ENCODE measurements at places on chromosomes 16 and 17.

- no peak for DNase-seq
Measured at GRCh38 chr17:82242977-82243647, 14.3 kb downstream of the SLC16A3 start.

GRCh38 chr16:88691924-88692560 lies 5.7 kb upstream of the SNAI3 start:
- DNase-seq: no peak

DNA sequence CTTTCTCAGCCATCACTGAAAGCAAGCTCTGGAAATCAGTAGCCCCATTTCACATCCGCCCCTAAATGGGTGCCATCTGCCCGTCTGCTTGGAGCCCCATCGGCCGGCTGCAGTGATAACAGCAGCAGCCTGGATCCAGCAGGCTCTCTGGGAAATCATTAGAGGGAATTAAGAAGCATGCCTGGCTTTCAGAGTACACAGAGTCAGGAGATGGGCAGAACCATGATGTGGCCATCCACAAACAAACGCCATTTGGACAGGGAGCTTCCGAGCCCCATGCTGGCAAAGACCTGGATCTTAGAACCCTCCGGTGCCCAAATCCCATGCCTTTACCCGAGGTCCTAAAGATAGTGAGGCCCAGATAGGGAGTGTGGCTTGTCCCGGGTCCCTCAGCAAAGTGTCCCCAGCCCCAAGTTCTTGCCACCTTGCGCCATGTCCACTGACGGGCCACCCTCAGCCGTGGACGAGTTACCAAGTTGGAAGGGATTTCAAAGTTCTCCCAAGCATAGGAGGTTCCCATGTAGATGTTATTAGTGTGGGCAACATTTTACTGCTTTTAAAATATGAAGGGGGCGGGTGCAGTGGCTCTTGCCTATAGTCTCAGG lies 1.0 kb upstream of the LITAF start:
- no peak for DNase-seq

DNA sequence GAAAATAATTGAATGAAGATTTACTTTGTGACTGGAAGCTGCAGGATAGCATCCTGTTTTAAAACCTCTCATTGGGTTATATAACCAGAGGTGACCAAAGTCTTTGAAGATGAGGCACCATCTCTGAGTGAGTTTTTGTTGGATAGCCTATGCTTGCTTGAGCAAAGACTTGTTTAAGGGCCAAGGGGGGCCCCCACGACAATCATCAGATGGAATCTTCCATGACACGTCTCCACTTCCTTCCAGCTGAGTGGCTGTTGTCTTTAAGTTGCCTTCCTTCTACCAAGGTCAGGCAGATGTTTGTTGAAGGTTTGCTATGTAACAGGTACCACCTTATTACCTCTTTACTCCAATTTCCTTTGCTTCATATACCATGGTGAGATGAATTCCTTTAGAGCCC lies 188.8 kb downstream of the PRKCA start:
- no peak for DNase-seq

- no peak for DNase-seq
Measured at GRCh38 chr17:21005367-21005766, 37.4 kb downstream of the USP22 start.

DNA sequence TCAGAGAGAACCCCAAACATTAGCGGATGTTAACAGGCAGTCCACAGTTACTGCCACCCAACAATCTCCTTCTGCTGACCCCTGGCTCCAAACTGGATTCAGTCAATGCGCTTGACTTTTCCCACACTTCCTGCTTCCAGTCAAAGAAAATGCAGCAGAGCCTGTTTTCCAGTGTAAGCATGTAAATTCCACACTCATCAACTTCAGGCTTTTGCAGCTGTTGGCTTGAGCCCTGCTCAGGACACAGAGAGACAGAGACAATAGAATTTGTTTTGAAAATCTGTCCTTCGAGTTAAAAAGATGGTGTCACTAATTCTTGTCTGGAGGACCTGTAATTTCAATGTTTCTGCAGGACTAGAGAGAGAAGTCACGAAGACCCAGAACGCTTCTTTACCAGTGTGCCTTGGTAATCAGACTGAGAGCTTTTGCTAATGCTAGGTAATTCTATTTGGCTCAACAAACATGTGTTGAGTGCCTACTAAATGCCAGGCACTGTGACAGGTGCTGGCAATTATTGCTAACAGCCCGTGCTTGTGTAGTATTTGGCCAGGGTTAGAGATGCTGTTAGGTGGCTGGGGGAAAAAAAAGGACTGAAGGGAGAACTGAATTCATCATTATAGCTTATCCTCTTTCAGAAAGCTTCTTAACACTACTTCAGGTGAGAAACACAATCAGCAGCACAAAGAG lies 32.5 kb downstream of the HOXB1 start:
- no peak for DNase-seq

- no peak for DNase-seq
Measured at GRCh38 chr16:59205403-59205802, 471.3 kb upstream of the GOT2 start.

DNA sequence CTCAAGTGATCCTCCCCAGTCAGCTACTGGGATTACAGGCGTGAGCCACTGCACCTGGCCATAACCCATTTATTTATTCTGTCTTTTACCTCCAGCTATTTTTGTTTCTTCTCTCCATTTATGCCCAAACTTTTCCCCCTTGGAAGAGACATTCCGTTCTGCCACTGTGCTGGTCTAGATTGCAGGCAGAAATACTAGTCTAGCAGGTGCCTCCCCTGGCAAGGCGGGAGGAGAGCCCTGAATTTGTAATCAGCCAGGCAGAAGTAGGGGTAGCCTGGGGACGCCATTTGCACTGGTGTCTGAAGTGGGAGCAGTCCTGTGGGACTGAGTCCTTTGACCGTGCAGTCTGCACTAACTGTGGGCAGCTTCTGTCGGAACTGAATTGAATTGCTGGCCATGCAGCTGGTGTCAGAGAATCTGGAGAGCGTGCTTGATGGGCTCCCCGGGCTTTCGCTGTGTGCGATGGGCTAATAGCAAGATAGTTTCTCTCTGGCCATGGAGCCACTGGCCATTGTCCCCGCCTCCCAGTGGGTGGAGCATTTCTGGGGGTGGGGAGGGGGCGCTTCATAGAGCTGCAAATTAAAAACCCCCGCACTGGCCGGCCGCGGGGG lies 31.5 kb upstream of the LITAF start:
- DNase-seq: no peak

DNA sequence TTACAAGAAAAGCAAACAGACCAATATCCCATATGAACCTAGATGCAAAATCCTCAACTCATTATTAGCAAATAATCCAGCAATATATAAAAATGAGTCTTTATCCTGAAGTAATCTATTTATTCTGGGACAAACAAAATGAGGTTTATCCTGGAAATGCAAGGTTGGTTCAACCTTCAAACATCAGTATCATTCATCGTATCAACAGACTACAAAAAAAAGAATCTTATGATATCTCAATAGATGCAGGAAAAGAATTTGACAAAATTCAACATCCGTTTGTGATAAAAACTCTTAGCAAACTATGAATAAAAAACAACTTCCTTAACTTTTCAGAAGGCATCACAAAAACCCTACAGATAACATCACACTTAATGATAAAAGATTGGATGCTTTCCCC lies 18.4 kb upstream of the BAIAP2 start:
- DNase-seq: no peak

DNA sequence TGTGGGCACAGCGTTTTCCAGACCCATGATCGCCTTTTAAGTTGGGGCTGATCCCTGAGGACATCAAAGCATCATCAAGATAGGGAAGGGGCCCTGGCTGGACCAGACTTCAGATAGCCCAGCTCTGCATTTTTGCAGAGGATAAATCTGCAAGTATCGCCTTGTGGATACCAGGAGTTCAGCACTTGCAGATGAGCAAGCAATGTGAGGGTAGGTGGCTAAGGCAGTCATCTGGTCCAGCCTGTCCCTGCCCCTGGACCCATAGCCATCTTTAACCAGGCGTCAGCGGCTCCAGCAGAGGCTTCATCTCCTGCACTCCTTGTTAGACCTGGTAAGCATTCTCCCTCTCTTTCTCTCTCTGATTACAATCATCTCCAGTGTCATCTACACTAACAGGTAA lies 9.0 kb upstream of the MRPS23 start:
- DNase-seq: no peak

GRCh38 chr17:54900457-54901229 lies at the start of gene TOM1L1:
Gene TOM1L1, plus strand, starts transcription at chr17:54900852. Its CDS starts 14 bp downstream, at chr17:54900866.
- peak; percentile 23 for DNase-seq

GRCh38 chr16:12639044-12639443 lies 164.6 kb downstream of the CPPED1 start:
- DNase-seq: no peak

DNA sequence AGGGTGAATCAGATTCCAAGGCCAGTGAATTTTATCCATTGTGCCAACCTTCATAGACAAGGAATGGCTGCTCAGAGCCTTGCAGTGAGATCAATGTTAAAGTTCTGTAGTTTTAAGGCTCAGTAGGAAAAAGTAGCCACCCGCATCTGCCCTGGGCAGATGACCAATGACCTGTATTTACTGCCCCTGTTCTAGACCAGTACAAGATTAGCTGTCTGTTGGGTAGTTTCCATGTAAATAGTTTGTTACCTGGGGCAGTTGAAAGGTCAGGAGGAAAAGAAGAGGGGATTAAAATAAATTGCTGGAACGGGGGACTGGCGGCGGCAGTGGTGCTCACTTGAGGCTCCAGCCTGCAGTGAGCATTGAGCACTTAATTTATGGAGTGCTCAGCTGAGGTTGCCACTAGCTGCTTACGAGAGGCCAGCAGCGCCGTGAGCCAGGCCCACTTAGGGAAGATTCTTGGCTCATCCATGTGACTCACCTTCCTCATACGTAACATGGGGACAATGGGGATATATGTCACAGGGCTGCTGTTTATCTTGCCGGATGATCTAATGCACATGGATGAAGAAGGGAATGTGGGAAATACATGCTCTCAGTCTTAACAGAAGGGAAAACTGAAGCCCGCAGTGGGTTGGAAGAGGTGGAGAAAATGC lies 10.7 kb upstream of the NOS2 start:
- DNase-seq: no peak

DNA sequence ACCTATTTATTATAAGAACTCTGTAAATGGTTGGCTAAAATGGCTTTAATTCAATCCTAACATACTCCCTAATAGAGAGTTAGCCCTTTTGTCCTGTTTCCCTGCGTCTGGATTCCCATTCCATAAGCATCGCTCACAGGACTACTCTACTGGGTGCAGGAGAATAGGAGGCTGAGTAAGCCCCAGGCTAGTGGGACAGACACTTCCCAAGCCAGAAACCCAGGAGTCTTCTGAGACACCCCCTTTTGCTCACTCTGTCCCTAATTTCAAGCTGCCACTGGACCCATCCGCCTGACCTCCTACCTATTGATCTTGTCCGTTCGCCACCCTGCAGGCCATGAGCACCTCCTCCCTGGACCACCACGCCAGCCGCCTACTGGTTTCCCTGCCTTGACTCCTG lies 16.7 kb upstream of the TOB1 start:
- no peak for DNase-seq

GRCh38 chr16:81480606-81481206 lies 36.1 kb downstream of the CMIP start:
- no peak for DNase-seq

DNA sequence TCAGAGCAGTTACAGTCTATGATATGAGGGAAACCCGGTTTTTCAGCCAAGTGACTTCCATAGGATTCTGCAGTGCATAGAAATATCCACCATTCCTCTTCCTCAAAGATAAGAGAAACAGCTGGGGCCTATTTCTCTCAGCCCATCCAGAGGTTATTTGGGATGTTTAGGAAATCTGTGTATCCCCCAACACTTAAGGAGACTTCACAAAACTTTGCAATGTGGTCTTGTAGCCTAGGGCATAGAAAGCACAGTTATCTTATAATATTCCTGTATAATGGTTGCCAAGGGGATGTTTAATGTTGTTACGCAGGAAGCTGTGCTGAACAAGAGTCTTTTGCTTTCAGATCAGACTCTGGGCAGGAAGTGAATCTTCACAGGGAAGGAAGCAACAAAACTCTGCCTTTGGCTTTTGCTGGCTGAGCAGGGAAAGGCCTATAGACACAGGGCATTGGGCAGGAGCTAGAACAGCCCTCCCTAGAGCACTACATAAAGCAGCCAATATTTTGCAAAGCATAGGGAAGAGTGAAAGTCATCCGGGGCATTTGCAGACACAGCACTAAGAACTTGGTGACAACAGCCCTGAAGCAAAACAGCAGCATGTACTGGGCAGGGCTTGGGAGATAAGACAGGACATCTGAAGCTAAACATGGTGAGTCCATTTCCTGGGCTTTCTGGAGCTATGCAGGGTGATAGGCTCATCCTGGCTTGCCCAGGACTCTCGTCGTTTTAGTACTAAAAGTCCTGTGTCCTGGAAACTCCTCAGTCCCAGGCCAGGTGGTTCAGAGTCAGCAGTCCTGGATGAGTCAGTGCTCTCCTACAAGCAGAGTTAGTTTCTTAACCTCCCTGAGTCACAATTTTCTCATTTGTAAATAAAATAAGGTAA lies 18.7 kb upstream of the BEAN1 start:
- DNase-seq: peak; percentile 64

GRCh38 chr16:4944333-4945281 lies 7.7 kb upstream of the PPL start:
- DNase-seq: no peak

GRCh38 chr17:3870871-3871306 lies 22.0 kb downstream of the CAMKK1 start:
- DNase-seq: no peak

DNA sequence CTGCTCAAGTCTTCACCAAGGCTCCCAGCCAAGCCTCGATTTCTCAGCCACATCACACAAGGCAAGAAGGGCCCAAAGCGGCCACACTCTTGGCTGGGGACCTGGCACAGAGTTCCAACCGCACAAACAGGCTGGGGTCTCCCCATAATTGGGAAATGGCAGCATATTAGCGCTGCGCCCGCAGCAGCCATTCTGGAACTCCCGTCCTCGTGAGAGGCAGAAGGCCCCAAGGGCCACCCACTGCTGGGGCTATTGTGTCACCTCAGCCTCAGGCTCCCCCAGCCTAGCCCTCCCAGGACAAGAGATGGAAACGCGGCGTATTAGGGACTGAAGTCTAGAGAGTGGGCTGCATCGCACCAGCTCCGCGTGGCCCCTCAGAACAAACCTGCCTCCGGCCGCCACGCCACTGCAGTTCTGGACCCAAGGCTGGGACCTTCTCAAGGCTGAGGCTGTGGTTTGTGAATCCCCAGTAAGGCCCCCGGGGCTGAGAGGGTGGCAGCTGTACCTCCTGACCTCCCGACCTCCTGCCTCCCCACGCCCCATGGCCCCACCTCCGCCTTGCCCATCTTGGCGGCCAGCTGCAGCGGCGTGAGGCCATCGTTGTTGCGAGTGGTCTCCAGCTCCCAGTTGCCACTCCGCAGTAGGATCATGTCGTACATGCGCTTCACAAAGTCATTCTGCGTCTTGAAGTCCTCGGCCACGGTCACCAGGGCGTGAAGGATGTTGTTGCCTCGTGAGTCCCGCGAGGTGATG lies 25.3 kb downstream of the TRPV3 start:
- no peak for DNase-seq

GRCh38 chr16:12899529-12900143 lies 1.8 kb upstream of the SHISA9 start:
- no peak for DNase-seq

GRCh38 chr17:4947010-4947410 lies 1.3 kb downstream of the PFN1 start:
- no peak for DNase-seq

DNA sequence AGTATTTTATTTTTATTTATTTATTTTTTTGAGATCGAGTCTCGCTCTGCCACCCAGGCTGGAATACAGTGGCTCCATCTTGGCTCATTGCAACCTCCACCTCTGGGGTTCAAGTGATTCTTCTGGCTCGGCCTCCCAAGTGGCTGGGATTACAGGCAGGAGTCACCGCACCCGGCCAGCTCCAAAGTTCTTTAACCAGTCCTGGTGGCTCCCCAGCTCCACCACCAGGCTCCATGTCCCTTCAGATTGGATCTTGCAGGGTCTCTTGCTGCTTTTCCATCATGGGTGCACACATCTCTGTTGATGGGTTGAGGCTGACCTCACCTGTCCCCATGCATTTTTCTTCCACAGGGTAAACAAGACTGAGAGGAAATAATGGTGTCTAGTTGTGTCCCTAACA lies 8.4 kb upstream of the USP36 start:
- no peak for DNase-seq

All from thymus (tissue), 14 donors.